Fibroblast of skin of back (primary cell): ENCODE measurements at places on chromosomes 3 and 15.

DNA sequence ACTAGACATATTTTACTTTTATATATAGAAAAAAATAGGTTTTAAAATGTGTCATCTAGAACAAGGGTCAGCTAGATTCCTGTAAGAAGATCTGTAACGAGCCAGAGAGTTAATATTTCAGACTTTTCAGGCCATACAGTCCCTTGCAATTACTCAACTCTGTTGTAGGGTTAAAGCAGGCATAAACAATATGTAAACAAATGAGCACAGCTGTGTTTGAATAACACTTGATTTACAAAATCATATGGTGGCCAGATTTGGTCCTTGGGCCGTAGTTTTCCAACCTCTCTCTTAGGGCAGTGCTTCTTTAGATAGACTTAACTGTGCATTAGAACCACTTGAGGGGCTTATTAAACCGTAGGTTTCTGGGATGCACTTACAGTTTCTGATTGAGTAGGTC lies 19.6 kb downstream of the LRRC57 start:
- DNase-seq: no peak

DNA sequence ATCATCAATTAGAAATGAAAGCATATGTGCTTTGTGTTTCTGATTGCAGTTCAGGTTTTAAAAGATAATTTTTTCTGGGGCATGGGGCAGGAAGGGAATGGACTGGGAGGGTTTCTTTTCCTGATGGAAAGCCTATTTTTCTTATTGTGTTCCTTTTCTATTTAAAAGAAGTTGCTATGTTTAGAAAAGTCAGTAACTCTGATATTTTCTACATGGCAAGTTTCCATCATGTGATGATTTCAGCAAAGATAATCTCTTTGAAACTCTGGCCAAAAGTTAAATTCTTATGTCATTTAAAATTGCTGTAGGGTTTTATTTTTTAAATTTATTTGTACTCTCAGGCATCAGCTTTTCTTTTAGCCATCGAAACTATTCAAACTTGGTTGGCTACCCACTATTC lies 601.2 kb downstream of the FOXP1 start:
- DNase-seq: peak; percentile 64

- no peak for DNase-seq
These were observed 12.0 kb downstream of the CD86 start for GRCh38 chr3:122067214-122067550.

- peak; percentile 99 for DNase-seq
These were observed 107.0 kb downstream of the GREM1 start for GRCh38 chr15:32824777-32825176.

- DNase-seq: no peak
These were observed 46.8 kb downstream of the NME9 start for GRCh38 chr3:138282836-138283235.

DNA sequence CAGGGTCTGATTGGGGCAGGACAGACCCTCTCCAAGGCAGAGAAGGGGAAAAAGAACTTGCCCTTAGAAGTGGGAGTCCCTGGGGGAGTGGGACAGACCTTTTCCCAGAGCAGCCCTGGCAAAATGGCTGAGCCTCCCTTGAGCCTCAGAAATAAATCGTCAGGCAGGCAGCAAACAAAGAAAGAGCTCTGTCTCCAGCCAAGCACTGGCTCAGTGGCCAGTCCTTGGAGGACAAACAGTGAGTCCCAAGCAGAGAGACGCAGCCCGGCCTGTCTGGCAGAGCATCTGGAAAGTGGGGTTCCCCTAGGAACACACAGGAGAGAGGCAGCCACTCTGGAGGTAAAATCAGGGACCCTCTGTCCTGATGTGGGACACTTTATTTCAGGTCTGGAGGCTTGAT lies 1.8 kb downstream of the SLC6A1 start:
- no peak for DNase-seq

GRCh38 chr3:144403040-144403457 lies 431.4 kb downstream of the DIPK2A start:
- DNase-seq: peak; percentile 35

GRCh38 chr3:62615258-62615849 lies 242.0 kb upstream of the FEZF2 start:
- DNase-seq: no peak

DNA sequence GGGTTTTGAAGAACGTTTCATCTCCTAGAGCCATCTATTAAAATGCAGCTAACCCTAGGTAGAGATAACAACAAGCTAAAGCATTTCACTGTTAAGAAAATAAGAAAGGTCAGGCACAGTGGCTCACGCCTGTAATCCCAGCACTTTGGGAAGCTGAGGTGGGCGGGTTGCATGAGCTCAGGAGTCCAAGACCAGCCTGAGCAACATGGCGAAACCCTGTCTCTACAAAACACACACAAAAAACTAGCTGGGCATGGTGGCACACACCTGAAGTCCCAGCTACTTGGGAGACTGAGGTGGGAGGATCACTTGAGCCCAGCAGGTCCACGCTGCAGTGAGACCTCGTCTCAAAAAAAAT lies 5.4 kb upstream of the TBC1D5 start:
- no peak for DNase-seq

- DNase-seq: no peak
These were observed 291.7 kb downstream of the FAM43A start for GRCh38 chr3:194977356-194977755.

- peak; percentile 95 for DNase-seq
These were observed 76.4 kb upstream of the MFGE8 start for GRCh38 chr15:88989578-88989977.

GRCh38 chr3:154060238-154061000 lies 60.8 kb upstream of the ARHGEF26 start:
- DNase-seq: peak; percentile 72

GRCh38 chr3:120685411-120685810 lies 3.4 kb upstream of the HGD start:
- no peak for DNase-seq

GRCh38 chr3:107681396-107681795 lies 158.6 kb downstream of the BBX start:
- no peak for DNase-seq

DNA sequence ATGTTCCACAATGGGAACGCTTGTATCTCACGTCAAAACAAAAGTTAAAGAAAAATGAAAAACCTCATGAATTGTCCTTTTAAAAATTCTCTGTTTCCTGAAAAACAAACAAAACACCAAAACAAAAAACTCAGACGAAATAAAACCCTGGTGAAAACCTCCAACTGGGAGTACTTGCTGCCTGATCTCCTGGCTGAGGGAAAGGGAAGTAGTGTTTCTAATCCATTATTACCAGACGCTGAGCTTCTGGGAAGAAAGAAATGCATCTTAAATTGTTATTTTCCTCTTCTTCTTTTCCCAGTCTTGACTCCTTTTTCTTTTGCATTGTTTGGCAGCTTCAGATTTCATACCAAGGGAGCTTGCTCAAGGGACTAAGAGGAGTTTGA lies 243.2 kb upstream of the RGMA start:
- DNase-seq: no peak

DNA sequence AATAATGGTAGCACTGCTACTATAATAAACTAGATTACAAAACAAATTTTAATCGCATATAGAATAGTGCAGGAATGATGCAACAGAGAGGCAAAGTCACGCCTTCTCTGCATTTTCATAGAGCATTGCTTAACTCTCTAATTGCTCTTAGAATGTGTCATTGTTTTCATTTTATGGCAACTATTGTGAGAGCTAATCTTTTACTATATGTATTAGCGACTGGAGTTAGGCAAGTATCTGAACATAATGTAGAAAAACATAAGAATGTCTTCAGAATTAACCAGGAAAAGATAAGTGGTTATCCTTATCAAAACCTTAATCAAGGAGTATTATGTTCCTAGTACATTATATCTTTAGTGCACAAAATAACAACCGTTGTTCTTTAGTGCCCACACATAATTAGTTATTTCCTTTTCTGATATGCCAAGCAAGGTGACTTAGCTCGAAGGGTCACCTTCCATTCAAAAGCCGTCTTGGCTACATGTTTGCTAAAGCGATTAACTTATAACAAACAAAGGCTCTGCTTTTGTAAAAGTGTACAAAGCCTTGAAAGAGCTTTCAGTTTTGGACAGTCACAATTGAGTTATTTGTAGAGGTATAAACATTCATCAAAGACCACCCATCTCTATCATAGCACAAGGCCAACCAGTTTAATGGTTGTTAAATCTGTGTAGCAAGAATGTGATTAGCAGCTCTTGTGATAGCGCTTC lies 1328.9 kb downstream of the ROBO2 start:
- DNase-seq: no peak

DNA sequence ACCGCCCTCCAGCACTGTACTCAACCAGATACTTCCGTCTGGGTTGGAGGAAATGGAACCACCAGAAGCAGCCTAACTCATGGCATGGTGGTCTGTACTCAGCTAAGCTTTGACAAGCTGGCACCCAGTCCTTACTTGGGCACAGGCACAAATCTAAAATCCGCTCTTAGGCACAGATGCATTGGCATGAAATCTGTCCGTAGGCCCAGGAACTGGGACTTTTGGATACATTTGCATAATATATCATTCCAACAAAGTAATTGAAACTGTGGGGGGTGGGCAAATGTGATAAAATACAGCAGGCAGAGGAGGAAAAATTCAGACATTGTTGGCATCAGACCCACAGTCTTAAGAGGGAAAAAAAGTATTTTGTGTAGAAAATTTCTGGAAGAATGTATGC lies 75.4 kb downstream of the C3orf85 start:
- DNase-seq: no peak

DNA sequence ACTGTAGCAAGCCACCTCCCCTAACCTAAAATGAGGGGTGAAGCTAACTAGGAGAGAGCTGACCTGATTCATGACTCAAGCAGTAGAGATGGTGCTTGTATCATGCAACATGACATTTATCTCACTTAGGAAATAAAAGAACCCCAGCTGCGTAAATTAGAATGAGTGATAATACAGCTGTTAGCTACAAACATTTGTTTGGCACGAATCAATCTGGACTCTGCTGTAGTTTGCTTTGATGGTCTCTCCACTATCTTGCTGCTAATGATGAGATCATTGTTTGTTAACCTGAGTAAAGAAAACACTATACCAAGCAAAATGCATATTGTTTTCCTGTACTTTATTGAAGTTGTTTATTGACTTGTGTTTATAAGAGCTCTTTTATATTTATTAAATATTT lies 92.6 kb downstream of the ALDH1A2 start:
- DNase-seq: no peak

DNA sequence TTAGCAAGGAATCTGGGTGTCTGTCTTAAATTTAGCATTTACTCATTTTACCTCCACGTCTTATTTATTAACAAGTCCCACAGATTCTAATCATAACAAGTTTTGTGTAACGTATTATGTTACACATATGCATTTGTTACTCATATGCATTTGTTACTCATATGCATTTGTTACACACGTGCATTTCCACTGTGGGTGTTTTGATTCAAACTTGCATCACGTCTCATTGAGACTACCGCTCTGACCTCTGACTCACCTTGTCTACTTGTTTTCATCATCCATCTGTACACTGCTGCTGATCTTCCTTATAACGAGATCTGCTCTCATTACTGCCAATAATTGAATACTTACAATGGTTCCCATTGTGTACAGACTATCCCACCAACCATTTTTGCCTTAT lies 1141.4 kb downstream of the TBL1XR1 start:
- no peak for DNase-seq

- no peak for DNase-seq
These were observed 43.9 kb upstream of the GOLGA8J start for GRCh38 chr15:30038667-30039523.

DNA sequence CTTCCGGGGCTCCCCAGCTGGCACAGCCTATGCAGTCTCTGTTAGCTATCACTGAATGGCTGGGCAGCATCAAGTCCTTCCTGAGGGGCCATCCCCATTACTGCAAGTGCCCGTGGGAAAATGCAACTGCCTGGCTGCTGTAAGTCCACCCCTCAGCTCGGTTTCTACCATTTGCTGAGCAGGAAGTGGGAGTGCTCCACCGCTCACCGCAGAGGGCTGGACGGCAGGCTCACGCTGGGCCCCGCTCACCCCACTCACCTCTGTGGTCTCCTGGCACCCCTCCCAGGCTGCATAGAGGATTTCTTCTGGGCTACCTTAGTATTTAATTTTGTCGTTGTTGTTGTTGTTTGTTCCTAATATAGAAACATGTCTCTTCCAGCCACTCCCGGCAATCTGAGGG lies 270.2 kb downstream of the PLCL2 start:
- DNase-seq: no peak

- no peak for DNase-seq
These were observed 4.8 kb upstream of the ARHGAP31 start for GRCh38 chr3:119289404-119289770.

DNA sequence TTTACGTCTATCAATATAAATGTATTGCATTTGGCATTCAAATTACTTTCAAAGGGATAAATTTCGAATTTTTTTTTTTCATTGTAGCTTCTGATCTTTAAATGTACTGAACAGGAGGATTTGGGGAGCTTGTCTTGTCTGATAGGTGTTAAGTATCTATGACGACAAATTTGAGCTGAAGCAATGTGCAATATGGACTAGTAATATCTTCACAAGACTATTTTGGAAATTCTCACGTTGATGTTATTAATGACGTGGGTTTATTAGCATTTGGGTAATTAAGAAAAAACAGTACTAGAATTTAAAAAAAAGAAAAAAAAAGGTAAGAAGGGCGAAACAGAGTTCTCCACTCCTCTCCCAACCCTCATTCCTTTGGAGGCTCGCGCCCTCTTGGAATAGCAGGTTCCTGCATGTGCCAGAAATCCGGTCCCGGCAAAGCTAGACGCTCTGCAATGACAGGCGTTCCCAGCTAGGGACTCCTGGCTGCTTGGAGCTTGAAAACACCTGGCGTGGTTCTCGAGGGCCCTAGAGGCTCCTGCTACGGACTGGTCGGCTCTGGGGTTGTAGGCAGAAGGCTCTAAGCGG lies 648 bp upstream of the P2RY1 start:
- no peak for DNase-seq

DNA sequence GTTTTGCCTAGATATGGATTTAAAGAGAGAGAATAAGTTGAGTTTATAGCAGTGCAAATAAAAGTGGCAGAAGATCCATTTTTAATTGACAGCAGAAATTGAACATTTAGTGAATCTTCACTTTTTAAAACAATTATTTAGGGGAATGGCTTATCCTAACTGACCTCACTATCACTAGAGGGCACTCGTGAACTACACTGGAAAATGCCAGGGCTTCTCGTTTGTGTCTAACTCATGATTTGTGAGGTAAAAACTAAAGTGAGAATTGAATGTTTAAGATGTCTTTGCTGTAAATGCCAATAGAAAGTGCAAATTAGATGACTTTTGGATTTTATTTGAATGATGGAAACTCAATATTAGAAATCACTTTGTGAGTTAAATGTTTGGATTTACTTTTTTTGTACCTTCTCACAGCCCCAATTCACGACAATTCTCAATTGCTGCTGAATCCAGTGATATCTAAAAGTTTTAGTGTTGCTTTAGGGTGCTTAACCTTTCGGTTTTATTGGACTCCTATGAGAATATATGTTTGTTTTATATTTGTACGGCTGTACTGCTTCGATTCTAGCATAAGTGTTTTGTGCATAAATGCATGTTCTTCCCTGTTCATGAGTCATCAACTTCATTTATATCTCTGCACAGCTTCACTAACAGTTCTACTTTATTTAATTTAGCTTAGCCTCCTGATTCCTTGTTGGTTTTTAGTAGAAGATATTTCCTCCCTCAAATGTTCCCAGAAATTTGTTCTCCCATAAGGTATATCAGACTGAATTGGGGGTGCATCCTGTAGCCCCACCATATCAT lies 462.1 kb downstream of the MFSD1 start:
- peak; percentile 58 for DNase-seq

- DNase-seq: no peak
These were observed 36.3 kb downstream of the SERPINI2 start for GRCh38 chr3:167437428-167438139.
